ENCODE measurements at places on chromosomes 12 and 14.

DNA sequence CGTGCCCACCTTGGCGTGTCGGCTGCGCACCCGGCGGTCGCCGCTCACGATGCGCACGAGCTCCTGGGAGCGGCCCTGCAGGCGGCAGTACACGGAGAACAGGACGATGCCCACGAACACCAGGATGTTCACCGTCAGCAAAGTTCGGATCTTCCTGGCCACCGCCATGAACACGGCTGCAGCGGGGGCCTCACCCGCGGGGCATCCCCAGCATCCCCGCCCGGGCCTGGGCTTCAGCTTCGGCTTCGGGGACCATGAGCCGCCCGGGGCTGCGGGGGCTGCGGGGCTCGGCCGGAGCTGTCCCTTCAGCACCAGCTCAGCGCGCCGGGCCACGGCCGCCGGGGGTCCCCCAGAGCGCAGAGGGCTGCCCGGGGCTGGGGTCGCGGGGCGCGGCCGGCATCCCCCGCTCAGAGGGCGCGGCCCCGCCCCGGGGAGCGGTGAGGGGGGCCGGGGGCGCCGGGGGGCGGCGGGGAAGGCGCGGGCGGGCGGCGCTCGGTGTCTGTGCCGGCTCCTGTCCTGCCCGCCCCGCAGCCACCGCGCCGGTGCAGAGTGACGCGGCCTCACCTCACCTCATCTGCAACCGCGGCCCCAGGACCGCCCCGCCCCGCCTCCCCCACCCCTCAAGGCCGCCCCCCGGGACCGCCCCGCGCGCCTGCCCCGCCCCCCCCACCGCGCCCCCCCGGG lies at the start of gene GALNT9:
Gene GALNT9, minus strand, starts transcription at position 554 of the 684 bp plus-strand sequence. Its CDS starts 386 bp downstream, at position 168.
- no peak for DNase-seq

DNA sequence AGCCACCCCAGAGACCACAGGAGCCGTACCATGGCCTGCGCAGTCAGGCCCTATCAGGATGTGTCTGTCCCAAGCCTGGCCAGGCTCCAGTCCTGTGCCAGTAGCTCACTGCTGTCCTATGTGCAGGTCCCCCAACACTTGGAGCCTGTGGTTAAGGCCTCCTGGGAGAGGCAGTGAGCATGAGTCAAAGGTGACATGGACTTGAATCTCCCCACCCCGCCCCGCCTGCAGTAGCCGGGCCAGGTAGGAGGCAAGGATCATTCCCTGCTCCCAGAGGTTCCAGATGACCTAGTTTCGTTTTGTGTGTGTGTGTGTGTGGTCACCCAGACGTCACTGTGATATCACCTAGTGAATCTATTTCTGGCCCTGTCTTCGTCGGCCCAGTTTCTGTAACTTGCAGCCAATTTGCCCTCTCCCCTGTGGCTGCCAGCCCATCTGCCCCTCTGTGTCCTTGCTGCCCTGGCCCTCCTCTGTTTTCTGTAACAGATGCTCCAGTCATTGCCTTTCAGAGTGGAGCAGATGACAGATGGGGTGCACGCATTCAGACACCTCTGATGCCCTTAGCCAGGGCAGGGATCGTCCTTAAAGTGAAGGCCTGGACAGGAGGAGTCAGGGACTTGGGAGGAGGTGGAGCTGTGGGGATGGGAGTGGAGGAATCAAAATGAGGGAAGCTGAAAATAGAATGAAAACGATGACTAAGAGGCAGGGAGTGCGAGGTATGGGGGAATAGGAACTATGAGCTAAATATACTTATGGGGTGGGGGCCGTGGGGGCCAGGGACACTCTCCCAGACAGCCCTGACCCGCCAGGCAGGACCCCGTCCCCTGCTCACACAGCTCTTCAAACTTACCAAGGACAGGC lies 37.4 kb downstream of the SLC6A12 start:
- DNase-seq: no peak

DNA sequence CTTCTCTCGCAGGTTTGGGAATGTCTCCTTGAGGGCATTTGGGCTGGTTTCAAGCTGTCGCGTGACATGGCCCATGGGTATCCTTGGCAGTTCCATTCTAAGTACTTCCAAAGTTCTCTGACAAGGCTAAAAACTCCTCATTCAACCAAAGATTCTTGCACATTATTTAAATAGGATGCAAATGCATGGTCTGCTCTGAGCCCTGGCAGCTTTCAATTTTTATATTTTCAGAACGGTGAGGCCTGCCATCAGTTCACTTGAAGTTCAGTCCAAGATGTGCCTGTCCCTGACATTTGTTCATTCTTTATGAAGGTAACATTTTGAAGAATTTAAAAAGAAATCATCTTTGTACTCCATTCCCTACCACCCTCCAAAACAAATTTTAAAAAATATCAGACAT lies 160.0 kb downstream of the KCNA5 start:
- no peak for DNase-seq

GRCh38 chr12:22880807-22881206 lies 255.8 kb downstream of the ETNK1 start:
- no peak for DNase-seq

DNA sequence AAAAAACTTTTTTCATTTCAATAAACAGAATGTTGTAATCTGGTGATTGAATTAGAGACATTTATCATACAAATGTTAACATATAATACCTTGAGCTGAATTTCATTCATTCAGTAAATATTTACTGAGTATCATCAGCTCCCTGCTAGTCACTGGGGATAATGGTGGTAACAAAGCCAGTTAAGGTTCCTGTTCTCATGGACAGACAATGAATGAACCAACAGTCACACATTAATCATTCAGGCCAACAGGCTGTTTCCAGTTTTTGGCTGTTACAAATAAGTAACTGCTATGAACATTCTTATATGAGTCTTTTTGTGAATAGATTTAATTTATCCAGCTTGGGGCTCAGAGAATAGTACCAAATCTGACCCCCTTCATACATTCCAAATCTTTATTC lies 13.5 kb downstream of the EXD2 start:
- DNase-seq: no peak

- DNase-seq: no peak
Measured at GRCh38 chr14:105197211-105197641, 16.1 kb upstream of the NUDT14 start.

DNA sequence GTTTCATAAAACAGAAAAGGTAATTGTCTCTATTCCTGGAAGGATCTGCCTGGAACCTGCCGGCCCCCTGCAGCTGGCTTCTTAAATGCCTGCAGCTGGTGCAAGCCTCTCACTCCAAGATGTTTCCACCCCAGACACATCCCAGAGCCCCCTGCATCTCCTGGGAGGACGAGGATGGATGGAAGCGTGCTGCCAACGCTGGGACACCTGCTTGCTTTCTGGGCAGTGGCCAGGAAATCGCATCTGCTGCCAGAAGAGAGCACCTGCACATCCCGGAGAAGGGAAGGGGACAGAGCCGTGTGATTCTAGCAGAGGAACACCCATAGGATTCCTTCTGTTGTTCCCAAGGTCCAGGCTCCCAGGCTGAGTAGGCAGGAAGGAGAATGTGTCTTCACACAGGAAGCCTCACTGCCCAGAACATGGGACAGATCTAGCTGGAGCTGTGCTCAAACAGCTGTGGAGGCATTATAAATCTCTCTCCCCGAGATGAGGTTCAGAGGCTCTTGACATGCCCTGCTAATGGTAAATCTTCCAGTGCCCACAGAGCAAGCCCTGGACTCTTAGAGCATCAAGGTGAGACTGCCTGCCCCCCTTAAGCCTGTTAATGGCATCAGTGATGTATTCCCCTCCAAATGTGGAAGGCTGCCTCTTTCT lies 138.8 kb upstream of the MAP1LC3B2 start:
- no peak for DNase-seq

DNA sequence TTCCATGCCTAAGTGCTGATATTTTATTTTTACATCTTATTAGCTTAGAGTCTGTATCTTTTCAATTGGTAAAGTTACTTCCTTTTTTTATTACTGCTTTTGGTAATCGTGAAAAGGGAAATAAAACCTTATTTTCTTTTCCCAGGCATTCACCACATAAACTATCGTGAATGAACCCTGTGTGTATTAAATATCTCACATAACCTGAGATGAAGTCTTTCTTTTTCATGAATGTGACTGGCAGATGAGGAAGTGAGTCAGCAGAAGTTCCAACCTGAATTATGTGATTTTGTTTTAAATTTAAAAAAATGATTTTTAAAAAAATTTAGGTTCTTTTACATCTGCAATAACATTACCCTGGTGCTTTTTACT lies 26.0 kb downstream of the MYBPC1 start:
- no peak for DNase-seq

DNA sequence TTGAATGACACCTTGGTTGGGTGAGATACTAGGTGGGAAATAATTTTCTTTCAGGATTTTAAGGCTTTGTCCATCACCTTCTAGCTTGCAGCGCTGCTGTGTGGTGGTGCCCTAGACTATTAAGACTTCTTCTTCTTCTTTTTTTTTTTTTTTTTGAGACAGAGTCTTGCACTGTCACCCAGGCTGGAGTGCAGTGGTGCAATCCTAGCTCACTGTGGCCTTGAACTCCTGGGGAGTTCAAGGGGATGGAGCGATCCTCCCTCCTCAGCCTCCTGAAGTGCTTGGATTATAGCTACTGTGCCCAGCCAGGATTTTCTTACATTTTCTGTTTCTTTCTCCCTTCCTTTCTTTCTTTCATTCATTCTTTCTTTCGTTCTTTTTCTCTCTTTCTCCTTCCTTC lies 10.3 kb upstream of the MTA1 start:
- no peak for DNase-seq

DNA sequence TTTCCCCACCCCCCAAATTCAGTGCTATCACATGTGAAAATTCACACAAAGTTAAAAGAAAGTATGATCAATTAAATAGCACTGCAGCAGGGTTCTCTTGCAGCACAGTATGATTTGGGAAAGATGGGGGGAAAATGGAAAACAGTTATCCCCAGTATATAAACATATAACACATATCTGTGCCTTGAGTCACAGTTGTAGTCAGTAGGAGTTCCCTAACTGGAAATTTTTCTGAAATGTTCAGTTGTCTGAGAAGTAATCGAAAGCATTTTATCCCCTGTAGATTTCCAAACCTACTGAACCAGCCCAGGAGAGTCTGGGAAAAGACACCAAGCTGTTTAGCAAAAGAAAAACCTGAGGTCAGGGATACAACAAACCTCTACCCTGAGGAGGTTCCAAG lies 47.0 kb downstream of the C12orf50 start:
- DNase-seq: no peak

- no peak for DNase-seq
Measured at GRCh38 chr14:105168979-105169507, 467 bp upstream of the JAG2 start.

DNA sequence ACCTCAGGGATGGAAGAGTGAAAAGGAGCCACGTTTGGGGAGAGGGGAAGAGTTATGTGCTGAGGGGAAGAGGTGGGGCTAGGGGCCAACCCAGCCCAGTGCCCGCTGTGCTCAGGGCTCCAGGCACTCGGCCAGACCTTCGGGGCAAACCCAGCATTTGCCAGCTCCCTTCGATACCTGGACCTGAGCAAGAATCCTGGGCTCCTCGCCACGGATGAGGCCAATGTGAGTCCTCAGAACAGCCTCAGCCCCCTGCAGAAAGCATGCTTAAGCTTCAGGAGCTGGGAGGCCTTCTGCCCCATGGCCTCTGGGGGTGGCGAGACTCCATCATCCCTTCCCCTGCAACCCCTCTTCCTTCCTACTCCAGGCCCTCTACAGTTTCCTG lies 5.0 kb downstream of the CARMIL3 start:
- DNase-seq: no peak

DNA sequence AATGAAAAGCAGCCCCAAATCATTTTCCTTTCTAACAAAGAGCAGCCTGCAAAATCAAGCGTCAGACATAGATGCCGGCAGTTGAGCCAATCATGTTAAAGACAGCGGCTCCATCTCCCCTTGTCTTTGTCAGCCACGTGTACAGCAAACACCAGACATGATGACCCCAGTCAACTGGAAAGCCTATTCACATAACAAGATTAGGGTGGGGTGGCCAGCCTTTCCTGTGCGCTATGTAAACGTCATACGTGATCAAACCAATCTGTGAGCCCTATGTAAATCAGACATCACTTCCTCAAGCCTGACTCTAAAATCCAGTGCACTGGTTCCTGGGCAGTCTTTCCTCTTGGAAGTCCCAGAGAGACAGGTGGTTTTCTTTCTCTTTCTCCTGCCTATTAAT lies 9.9 kb upstream of the FICD start:
- DNase-seq: no peak

- no peak for DNase-seq
Measured at GRCh38 chr12:76874491-76875190, 4.2 kb downstream of the CSRP2 start.

DNA sequence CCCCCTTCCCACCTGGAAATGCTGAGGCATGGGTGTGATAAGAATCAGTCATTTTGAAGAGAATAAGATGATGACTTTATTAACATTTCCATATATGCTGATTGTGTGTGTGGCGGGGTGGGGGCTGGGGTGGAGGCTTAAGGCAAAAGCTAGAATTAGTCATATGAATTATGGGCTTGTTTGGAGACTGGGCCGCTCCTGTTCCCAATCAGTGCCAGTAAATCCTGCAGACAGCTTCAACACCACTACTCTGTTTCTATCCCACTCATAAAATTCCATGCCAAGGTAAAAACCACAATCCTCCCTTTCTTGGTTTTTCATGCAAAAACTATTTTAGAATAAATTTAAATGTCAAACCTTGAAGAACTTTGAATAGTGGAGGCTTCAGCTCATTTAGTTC lies 29.9 kb upstream of the SLC38A2 start:
- DNase-seq: no peak

DNA sequence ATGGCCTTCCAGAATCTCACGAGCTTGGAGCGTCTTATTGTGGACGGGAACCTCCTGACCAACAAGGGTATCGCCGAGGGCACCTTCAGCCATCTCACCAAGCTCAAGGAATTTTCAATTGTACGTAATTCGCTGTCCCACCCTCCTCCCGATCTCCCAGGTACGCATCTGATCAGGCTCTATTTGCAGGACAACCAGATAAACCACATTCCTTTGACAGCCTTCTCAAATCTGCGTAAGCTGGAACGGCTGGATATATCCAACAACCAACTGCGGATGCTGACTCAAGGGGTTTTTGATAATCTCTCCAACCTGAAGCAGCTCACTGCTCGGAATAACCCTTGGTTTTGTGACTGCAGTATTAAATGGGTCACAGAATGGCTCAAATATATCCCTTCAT lies 92.2 kb downstream of the FLRT2 start:
- DNase-seq: no peak

GRCh38 chr14:63030113-63030512 lies 15.1 kb downstream of the KCNH5 start:
- DNase-seq: no peak

GRCh38 chr12:51028126-51028812 lies 2.1 kb upstream of the SLC11A2 start:
- no peak for DNase-seq

- DNase-seq: no peak
Measured at GRCh38 chr12:113439606-113440030, 17.4 kb downstream of the SDSL start.

GRCh38 chr14:96958057-96958456 lies 160.9 kb downstream of the VRK1 start:
- no peak for DNase-seq

DNA sequence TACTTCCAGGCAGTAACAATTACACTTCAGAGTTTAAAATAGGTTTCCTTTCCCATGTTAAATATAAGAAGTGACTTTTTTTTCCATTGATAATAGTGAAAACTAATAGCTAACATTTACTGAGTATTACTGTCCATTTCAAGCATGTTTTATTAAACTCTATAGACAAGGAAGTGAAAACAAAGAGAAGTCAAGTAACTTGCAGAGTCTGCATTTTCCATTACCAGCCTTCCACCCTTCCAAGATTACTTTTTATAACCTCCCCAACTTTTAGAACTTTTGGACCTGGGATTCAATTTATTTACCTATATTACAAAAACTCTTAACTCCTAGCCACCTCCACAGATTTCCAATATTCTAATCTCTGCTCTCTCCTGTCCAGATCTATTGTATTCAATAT lies 67.7 kb downstream of the SEC23A start:
- no peak for DNase-seq

GRCh38 chr12:71195338-71195896 lies 37.6 kb upstream of the TSPAN8 start:
- no peak for DNase-seq

All from stimulated activated CD4-positive, alpha-beta T cell treated with anti-CD3 and anti-CD28 coated beads, TNF-alpha, amount 100 ng/mL, for 1 hour (primary cell).